ENCODE measurements at places on chromosomes 7 and 10.

DNA sequence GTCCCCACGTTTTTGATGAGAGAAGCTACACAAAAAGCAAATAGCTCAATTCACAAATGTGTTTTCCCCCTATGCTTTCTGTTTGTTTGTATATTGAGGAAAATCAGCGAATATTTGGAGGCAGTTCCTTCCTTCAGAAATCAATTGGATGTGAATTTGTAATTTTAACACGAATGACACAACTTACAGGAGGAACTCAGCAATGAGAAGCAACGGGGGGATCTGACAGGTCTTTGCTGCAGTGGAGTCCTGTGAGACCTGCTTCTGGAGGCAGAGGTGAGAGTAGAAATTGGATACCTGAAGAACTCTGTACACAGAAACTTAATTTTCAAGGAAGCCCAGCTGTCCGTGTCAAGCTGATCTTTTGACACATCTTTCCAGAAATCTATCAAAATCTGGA, 370.4 kb downstream of the GFRA1 start:
- DNase-seq = no peak

DNA sequence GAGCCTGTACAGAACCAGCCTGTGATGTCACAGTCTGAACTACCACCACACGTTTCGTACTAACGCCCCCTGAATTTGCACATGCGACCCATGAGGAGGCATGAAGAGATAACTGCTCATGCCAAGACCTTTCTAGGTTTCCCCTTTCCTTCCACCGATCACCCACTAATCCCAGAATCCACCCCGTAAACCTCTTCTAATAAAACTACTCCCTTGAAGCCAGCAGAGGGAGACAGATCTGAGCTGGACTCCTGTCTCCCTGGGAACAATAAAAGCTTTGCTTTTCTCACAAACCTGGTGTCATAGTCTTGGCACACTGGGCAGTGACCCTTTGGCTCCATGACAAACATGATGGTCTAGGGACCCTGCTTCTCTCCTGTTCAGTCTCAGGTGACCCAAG, 144.5 kb downstream of the FRMD4A start:
- DNase-seq = no peak

DNA sequence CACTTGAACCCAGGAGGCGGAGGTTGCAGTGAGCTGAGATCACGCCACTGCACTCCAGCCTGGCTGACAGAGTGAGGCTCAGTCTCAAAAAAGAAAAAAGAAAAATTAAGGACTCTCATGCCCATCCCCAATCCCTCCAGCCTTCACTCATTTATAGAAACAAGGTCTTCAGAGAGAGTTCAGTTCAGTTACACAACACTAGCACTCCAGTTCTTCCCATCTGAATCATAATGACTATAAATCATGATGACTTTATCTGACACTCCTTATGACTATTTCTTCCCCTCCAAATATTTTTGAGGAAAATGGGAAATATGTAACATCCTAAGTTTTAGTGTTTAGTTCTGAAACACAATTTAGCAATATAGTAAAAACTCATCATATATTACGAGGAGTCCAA, 107.4 kb upstream of the LSM8 start:
- DNase-seq = no peak

DNA sequence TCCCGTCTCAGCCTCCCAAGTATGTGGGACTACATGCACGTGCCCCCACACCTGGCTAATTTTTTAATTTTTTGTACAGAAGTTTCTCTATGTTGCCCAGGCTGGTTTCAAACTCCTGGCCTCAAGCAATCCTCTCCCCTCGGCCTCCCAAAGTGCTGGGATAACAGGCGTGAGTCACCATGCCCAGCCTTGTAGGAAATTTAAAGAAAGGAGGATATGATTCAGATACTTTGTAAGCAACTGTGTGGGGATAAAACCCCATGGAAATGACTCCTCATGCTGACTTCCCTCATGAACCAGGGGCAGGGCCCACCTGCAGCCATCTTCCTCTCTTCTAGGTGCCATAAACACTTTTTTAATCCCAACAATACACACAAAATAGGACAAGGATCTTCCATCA, 50.2 kb downstream of the APBB1IP start:
- no peak for DNase-seq

DNA sequence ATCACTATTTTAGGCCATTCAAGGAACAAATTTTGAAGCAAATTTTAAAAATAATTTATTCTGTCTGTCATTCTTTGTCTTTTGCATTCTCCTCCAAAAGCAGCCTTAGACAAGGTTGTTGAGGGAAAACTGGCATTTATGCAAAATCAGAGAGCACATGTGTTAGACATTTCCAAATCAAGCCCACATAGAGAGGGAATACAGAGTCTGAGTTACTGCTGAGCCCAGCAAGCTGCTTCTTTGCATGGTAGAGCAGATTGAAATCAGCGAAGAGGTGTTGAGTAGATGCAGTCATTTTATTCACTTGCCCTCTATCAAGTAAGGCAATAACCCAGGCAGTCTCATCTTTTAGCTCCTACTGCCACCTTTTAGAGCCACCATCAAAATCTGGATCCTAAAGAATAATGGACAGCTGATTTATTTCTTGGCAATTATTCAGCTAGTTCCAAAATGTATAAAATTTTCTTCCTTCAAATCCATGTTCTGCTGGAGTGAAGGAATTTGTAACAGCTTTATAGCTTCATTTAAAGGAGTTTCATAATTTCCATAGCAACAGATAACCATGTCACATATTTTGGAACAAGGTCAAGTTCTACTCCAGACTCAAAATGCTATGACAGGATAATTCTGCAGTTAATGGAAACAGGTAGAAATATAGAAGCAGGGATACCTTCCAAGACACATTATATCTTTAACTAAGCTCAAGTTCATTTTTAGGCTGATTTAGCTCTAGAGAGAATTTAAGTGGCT, 7.3 kb upstream of the PCDH15 start:
- no peak for DNase-seq

GRCh38 chr7:133754708-133755107, 372.4 kb upstream of the LRGUK start:
- no peak for DNase-seq

GRCh38 chr7:69465262-69465661, 133.0 kb upstream of the AUTS2 start:
- no peak for DNase-seq

GRCh38 chr7:124959676-124960075, 30.1 kb upstream of the POT1 start:
- no peak for DNase-seq

GRCh38 chr7:112537822-112538387, 57.1 kb downstream of the LSMEM1 start:
- DNase-seq = no peak

DNA sequence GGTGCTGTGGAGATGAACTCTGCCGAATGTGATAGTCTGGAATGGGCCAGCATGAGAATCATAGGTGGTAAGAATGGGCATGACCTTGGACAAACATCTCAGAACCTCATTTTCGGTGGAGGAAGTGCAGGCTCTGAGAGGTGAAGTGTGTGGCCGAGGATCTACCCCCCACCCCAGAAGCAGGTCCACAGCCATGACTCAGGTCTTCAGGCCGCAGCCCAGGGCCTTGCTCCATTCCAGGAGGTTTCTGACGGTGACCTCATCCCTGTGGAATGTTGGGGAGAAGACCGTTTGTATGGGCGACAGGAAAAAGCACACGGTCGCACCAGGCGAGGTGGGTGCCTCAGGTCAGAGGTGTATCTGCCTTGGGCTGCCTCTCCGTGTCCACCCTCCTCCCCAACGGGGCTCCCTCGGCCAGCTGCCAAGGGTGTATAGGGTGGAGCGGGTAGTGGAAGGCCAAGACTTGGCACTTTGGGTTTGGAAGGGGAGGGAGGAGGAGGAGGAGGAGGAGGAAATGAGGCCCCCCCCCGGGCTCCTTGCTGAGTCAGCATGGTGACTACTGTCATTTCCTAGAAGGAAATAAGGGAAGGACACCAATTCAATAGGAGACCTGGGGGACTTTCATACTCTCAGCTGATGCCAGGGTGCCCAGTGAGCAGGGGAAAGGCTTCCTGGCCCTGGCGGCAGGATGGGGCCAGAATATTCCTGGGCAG, 168.0 kb upstream of the RHEB start:
- no peak for DNase-seq

- DNase-seq = peak; percentile 96
These were observed at the start of gene POP7 for GRCh38 chr7:100705753-100706671. TSS of gene POP7 (plus strand) at chr7:100706121. CDS start at chr7:100706831, 710 bp downstream.

- no peak for DNase-seq
These were observed 32.7 kb upstream of the MACC1 start for GRCh38 chr7:20249920-20250319.

- DNase-seq = no peak
These were observed at the start of gene ARHGAP22 for GRCh38 chr10:48604991-48605508. TSS of gene ARHGAP22 (minus strand) at chr10:48605073. CDS start at chr10:48604796, 277 bp downstream.

DNA sequence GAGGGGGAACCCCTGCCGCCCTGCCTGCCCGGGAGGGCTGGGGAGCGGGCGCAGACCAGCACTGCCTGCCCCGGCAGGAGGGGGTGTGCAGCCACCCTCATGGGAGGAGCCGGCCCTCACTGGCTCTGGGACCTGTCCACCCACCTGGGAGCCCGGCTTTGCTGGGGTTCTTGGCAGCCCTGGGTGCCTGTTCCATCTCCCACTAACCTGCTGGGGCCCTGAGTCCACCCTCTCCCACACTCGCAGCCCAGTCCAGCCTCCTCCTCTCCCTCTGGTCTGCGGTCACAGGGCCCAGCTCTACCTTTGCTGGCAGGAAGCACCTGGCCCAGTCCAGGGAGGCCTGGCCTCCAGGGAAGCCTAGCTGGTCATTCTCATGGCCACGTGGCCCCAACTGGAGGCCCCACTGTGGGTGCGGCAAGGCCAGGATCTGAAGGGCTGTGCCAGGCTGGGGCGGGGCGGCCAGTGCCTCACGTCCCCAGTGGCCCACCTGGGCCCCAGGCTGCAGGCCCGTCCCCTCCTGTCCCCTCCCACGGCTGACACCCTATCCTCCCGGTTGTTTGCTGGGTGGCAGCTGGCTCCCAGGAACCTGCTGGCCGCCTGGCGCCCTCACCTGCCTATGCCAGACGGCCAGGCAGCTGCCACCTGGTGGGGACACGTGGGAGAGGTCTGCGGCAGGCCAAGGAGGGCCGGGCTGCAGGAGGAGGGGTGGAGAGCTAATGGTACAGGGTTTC, at the start of gene TMEM184A:
TMEM184A (minus strand) TSS at position 393 of the 731 bp plus-strand sequence. CDS start 721 bp downstream, outside the sequence.
- DNase-seq = no peak

DNA sequence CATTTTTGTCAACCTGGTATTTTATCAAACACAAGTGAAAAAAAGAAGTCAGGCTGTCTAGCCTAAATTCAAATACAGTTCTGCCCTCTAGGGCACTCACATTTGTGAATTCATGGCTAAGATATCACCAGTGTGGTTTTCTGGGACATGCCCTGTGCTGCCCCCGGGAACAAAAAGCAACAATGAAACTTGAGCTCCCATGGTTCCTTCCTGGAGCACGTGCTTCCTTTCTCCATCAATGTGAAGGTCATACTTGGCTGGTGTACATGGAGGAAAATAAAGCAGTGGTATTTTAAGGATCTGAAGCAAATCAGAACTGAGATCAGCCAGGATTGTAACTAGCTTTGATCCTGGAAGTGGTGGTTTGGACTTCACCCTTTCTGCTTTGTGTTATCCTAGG, 128.9 kb upstream of the FRMD4A start:
- no peak for DNase-seq

DNA sequence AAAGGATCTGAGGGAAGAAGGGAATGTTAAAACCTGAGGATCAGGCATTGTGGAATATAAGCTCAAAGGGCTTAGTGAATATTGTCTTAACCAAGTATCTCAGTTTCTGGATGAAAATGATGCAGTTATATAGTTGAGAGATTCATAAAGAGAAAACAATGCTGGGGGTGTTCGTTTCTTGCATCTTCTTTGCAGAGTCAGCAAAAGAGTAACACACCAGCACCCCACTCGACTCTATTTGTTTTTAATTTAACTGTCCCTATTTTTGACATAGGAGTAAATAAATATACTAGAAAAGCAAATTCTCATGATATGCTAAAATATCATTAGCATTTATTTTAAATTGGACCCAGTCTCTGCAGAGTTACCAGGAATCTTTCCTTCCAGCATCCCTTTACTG, 7.6 kb upstream of the OIT3 start:
- no peak for DNase-seq

GRCh38 chr10:69963835-69964710, 88.6 kb upstream of the MACROH2A2 start:
- DNase-seq = no peak

GRCh38 chr7:139571651-139572050, 48.2 kb downstream of the CLEC2L start:
- no peak for DNase-seq

- no peak for DNase-seq
These were observed 428 bp downstream of the ADARB2 start for GRCh38 chr10:1736972-1737221.

DNA sequence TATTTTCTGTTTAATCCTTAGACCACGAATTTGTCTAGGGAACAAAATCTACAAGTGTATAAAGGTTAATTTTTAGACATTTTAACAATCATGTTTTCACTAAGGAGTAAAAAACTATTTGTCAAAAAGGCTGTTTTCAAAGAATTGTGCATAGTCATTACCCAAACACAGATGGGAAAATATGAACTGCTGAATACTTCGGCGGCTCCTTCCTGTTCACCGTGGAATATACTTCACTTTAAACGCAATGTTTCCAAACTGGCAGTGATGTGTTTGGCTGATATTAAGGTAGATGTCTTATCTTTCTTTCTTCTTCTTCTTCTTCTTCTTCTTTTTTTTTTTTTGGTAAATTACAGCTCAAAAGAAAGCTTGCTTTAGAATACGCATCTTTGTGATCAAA, 41.4 kb downstream of the JCAD start:
- DNase-seq = no peak

GRCh38 chr10:4599471-4599870, 226.5 kb upstream of the AKR1E2 start:
- no peak for DNase-seq

GRCh38 chr7:47795631-47796030, 152.6 kb downstream of the PKD1L1 start:
- DNase-seq = no peak

- no peak for DNase-seq
These were observed 420.9 kb upstream of the GRM3 start for GRCh38 chr7:86222806-86223205.

DNA sequence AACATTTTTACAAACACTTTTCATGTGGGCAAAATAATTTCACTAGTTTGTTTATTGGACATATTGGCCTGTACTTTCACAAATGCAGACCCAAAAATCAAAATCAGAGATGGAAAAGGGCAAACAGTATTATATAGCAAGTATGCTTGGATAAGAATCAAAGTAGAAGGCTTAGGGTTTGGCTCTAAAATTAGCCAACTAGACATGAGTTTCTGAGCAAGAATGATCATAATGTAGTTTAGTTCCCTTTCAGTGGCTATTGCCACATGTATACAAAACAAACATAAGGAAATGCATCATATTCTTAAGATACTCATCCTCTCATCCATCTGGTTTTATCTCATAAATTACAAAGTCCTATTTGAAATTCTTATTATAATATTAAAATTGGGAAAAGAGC, 132.5 kb downstream of the IMMP2L start:
- DNase-seq = no peak

- no peak for DNase-seq
These were observed 50.8 kb upstream of the SLC29A3 start for GRCh38 chr10:71268247-71268691.

- DNase-seq = no peak
These were observed 1.5 kb downstream of the CFAP70 start for GRCh38 chr10:73357166-73357565.
